ENCODE measurements at places on chromosomes 1 and 21.

DNA sequence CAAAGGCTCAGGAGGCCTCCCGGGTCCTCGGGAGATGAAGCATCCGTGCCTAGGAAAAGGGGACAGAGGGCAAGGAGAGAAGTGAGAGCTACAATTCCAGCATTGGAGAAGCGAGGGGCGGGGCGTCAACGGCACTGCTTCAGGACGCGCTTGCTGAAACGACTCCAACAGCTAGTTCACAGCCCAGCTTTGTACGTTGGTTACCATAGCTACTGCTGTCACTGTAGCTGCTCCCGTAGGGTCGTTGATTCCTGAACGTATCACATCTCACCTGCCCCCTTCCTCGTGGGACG, 63.1 kb downstream of the TOR1AIP2 start:
- DNase-seq = no peak

GRCh38 chr1:90296327-90296726, 301.4 kb downstream of the ZNF326 start:
- no peak for DNase-seq

DNA sequence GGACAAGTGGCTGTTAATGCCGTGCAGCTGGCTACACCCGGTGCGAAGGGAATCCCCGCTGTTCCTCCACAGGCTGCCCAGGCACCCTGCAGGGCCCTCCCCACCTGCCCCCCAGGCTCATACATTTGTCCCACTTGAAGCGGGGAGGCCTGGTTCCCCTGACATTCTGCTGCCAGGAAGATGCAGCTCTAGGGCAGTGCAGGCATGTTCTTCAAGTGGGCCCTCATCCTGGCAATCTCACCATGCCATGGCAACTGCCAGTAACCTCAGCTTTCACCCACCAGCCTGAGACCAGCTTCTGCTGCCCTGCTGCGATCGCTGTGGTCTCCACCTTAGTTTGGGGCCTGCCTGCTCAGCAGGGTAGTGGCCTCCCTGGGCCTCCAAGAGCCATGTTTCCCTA, 151.9 kb upstream of the COL6A1 start:
- DNase-seq = no peak

- DNase-seq = no peak
Measured at GRCh38 chr1:228400237-228400651, 6.4 kb downstream of the TRIM11 start.

GRCh38 chr1:227541796-227542152, 21.6 kb upstream of the ZNF678 start:
- DNase-seq = no peak

DNA sequence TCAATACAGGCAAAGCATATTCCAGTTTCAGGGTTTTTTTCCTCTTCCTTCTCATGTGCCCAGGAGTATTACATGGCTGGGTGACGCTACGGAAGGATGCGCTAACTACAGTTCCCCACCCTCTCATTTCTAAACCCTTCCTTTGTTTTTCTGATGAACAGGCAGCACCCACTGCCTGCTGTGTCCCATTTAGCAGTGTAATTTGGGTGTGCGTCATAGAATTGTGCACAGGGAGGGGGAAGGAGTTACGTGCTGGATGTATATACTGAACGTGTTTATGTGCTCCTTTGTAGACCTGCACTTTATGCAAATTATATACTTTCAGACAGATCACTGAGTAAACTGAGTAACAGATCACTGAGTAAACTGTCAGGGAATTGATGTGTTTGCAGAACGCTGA, 44.5 kb downstream of the ELAPOR1 start:
- DNase-seq = no peak

DNA sequence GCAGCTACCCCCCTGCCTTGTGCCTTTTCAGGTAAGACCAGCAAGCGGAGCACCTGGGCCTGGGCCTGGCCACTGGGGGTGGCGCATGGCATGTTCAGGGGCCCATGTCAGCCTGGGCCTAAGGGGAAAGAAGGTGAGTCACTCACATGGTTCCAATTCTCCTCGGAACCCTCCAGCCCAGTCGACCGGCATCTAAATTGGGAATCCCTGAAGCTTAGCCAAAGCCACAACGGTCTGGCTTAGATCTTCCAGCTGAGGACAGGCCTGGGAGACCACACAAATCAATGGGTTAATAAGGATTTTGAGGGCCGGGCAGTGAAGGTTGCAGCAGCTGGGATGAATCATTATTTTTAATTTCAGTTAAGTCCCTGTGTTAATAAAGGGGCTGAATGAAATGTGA, 145.1 kb upstream of the SMYD2 start:
- DNase-seq = no peak

- no peak for DNase-seq
Measured at GRCh38 chr1:160001440-160001839, 30.4 kb downstream of the PIGM start.

GRCh38 chr1:67169496-67169895, 3.2 kb downstream of the IL23R start:
- DNase-seq = no peak

DNA sequence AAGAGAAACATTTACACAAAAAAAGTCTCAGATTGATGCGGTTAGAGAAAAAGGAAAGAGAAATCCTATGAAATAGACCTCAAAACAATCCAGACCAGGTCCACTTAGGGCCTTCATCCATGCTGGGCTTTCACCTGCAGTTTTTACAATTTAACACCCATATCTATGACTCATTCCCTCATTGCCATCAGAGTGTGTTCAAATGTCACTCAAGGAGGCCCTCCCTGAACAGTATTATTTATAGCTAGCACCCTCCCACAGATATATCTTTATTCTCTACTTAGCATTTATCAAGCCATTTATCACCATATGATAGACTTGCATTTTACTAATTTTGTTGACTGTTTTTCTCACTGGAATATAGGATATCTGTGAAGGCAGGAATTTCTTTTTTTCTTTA, 824 bp upstream of the KRTAP21-3 start:
- DNase-seq = no peak

DNA sequence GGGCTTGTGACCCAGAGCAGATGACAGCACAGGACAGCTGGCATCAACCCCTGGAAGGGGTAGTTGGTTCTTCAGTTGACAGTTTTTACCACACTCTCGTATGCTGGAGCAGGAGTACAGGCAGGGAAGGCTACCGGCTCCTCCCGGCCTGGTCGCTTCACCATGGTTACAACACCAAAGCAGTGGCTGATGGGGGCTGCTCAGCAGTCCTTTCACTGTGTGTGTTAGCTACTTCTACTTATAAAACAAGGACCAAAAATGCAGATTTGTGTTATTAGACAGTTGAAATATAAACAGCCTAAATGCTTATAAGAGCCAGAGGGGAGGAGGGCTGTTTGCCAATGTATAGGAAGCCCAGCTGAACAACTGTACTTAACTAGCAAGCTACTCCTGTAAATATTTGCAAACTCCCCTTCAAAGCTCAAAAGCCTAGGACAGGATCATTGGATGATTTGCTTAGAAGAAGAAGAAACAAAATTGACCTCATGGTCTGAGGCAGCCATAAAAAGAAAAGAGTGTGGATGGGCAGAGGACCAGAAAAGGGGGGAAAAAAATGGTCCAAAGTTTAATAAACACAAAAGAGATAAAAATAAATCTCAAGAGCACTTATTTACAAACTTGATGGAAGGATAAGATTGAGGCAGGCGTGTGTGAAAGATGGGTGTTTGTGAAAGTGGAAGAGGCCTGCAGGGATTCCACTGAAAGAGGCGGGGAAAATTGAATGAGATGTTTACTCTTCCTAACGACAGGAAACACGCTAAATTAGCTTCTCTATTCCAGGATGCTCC, 57.1 kb downstream of the TGFB2 start:
- no peak for DNase-seq

DNA sequence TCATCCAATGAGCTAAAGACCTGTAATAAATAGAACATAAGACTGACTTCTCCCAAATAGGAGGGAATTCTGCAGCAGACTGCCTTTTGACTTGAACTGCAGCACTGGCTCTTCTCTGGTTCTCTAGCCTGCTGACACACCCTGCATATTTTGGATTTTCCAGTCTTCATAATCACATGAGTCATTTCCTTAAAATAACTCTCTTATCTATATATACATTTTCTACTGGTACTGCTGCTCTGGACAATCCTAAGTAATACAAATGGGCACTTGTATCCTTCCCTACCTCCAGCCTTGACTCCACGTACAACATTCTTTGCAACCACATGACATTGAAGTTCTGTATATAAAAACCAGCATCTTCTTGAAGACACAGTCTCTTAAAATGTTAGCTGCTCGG, 429.4 kb upstream of the TMPRSS15 start:
- DNase-seq = no peak

DNA sequence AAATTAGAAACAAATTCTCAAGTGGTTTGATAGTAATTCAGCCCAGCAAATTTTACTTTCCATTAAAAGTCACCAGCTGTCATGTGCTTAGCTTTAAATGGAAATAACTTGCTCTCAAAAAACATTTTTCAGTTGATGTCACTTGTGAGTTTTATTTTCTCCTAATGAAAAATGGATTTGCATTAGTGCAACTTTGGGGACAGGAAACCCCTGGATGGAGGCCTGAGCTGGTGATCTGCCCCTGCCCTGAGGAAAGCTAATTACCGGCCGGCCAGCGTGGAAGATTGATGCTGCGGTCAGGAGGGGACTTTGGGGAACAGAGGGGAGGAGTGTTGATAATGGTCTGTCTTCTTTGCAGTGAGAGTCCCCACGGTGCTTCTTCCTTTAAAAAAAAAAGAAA, 66.8 kb upstream of the ANGPTL1 start:
- DNase-seq = no peak

DNA sequence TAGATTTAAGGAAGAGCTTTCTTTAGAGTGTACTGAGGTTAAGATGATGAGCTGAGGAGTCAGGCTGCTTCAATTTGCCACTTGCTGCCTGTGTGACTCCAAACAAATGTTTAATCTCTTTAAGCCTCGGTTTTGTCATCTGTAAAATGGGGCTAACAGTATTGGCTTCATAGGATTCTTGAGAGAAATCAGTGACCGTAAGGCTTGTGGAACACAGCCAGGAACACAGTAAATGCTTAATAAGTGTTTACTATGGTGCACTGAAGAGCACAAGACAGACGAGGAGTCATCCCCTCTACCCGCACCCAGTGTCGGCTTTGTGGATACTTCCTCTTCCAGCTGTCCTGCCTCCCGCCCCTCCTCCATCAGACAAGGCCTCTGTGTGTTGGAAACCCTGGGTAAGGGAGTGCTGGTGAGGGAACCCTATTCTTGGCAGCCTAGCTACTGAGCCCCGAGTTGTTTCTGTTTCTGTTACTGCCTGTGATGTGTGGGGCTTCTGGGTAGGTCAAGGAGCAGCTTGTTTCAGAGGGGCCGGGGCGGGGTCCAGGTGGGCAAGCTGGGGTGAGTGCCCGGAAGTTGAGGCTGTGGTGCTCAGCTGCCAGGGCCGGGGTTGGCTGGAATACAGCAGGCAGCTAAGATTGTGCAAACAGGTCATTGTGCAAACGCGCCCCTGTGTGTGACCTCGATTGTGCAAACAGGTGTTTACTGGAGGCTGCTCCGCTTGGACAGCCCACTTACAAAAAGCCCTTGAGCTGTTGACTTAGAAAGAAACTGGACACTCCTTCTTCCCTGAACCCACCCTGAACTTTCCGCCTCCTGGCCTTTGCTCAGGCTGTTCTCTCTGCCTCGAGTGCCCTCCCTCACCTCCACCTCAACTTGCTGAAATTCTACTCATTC, 4.0 kb upstream of the CSF3R start:
- no peak for DNase-seq

DNA sequence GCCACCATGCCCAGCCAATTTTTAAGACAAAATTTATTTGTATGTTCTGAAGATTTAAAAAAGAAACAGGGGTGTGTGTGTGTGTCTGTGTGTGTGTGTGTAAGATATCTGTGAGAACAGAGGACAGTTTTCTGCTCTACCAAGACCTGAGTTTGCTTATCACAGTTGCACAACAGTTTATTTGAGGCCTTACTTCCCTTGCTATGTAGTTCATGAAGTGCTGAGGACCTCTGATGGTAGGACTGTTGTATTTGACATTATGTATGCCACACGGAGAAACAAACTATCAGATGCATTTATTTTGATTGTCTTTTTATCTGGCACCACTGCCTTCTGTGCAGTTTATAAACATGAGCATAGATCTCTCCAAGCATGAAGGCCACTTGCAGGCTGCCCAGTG, 355.2 kb downstream of the PBX1 start:
- DNase-seq = no peak

GRCh38 chr1:9150582-9151327, 21.9 kb upstream of the GPR157 start:
- DNase-seq = no peak

DNA sequence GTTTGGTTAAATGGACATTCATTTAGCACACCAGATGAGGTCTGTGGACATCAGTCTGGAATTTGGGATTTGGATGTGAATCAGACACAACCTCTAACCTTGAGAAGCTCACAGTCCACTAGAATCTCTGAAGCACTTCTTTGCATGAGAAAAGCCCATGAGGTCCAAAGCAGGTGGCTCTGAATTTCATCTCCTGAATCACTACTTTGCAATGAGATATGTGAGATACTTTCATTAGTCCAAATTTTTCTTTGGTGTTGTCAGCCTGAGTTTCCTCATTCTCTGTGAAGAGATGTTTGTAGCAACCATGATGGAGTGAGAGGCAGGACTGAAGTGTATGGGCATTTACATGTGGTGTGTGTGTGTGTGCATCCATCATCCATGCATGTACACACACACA, 16.5 kb upstream of the LCE2D start:
- no peak for DNase-seq

DNA sequence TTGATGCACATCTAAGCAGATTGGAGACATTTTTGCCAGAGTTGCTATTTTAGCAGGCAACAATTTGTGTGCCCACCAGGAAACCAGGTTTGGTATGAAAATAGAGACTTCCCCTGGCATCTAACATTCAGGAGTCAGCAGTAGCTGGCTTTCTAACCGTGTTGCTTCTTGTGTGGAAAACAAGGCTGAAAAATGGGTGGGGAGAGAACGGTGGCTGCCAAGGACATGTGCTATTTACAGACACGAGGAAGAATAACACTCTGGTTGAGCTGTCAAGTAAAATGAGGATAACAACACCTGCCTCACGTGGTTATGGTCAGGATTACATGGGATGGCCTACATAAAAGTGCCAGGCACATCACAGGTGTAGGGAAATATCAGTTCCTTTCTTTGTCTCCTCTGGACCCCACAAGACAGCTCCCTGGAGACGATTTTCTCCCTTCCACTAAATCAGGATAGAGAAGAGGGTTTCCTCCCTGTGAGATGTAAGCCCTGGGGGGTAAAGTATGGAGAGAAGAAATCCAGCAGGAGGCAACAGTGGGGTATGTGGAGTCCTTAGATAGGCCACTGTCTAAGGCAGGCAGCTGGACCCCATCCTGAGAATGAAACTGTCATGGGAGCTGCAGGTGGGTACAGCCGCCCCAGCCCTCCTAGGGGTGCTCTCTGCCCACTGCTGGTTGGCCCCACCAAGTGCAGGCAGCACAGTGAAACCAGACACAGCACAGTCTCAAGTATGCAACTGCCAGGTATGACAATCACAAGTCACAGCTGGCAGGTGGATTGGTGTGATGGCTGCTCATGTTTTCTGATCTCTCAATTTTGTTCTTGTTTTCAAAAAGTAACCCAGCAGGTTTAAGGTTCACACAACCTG, 80.3 kb downstream of the TENT5C start:
- peak; percentile 81 for DNase-seq

- no peak for DNase-seq
Measured at GRCh38 chr1:8763888-8764287, 53.6 kb downstream of the RERE start.

GRCh38 chr1:98143403-98143802, 222.6 kb upstream of the DPYD start:
- no peak for DNase-seq

- DNase-seq = no peak
Measured at GRCh38 chr1:30197639-30198450, 525.5 kb downstream of the MATN1 start.

GRCh38 chr1:117032681-117033539, 27.2 kb upstream of the TTF2 start:
- DNase-seq = no peak

GRCh38 chr1:40820251-40820797, 36.7 kb downstream of the KCNQ4 start:
- no peak for DNase-seq
